ENCODE measurements at places on chromosomes 5 and 9.

DNA sequence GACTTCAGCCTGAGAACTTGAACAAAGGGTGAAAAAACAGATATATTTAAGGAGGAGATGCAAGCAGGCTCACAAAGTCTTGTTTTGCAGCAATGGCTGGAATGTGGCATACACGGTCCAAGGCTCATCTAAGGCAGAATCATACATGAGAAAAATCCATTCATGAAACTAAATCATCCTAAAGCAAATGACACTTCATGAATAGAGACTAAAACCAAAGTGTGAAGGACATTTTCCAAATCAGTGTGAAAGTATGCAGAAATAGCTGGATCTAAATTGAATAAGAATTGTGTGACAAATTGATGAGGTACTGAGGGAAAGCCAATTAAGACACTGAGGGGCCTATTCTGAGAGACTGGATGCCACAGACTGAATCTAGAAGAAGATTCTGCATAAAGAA is 27.3 kb downstream of the ZNF366 start:
- no peak for DNase-seq

DNA sequence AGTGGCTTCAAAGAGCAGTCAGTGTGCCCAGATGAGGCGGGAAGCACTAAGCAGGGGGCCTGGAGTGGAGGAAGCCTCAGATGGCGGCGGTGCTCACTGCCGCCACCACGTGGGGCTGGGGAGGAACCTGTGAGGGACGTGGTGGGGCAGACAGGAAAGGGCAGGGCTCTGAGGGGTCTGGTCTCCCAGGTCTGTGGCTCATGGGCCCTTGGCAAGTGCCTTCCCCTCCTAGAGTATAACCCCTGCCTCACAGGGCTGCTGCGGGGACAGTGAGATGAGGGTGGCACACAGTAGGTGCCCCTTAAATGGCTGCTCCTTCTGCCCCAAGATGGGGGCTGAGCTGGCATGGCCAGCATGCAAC is 26.6 kb downstream of the NR5A1 start:
- peak; percentile 53 for DNase-seq

DNA sequence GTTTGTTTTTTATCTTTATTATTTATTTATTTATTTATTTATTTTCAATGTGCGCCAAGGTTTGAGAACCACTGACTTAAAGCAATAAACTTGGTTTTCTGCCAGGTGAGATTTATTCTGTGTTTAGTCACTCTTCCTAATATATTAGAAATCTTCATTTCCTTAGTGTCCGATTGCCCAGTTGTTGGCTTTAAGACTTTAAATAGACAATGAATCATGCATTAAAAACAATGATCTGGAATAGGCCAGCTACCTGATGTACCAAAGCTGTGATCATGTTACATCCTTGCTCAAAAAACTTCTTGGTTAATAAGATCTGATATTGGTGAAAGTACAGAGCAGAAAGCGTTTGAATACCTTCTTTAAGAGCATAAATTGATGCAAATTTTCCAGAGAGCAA is 52.1 kb upstream of the ERBIN start:
- DNase-seq, result no peak

- no peak for DNase-seq
These were observed at the start of gene IL31RA for GRCh38 chr5:55850839-55851674. IL31RA (plus strand) TSS chr5:55851357; CDS start chr5:55851571, 214 bp downstream.

- DNase-seq, result no peak
These were observed 34.7 kb upstream of the MIER3 start for GRCh38 chr5:56986626-56986947.

Data from NCI-H345 (cell line).